GM12891 (cell line): ENCODE measurements at places on chromosomes 6 and 20.

- DNase-seq: no peak
Measured at GRCh38 chr6:15355683-15356099, 109.8 kb downstream of the JARID2 start.

DNA sequence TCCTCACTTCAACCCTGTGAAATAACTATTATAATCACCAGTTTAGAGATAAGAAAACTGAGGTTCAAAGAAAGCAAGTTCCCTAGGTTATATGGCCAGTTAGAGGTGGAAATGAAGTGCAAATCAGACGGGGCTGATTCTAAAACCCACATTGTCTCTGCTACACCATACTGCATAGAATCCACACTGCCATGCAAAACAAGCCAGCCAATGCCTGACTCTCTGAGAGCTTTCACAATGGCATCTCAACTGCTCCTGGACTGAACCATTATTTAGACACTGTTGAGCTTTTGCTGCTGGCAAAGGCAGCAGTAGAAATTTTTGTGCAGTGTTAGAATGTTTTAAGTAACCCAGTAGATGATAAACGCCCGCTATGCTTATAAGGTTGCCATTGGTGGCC, 195.2 kb upstream of the CNR1 start:
- no peak for DNase-seq

DNA sequence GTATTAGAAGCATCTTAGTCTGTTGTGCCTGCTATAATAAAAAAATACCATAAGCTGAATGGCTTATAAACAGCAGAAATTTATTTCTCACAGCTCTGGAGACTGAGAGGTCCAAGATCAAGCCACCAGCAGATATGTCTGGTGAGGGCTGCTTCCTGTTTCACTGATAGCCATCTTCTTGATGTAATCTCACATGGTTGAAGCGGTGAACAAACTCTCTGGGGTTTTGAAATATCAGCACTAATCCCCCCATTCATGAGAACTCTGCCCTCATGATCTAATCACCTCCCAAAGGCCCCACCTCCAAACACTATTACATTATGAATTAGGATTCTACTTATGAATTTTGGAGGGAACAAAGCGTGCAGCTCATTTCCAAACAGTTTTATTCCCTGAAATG, 11.6 kb upstream of the CLVS2 start:
- DNase-seq: no peak

DNA sequence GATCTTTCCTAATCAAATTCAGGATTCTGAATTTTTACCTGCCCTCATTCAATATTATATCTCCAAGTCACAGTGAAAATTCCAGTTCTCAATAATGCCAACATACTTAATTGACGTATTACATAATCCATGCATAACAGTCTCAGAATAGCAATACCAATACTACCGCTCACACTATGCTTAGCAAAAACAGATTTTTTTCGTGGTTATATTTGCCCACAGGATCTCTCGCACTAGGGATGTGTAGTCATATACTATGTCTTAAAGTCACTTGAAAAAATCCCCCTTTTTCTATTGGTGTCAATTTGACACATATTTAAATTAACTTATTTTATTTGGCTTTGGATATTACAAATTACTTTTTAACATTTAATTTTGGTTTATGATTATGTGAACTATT, 323.1 kb upstream of the SLC35B3 start:
- DNase-seq: no peak

DNA sequence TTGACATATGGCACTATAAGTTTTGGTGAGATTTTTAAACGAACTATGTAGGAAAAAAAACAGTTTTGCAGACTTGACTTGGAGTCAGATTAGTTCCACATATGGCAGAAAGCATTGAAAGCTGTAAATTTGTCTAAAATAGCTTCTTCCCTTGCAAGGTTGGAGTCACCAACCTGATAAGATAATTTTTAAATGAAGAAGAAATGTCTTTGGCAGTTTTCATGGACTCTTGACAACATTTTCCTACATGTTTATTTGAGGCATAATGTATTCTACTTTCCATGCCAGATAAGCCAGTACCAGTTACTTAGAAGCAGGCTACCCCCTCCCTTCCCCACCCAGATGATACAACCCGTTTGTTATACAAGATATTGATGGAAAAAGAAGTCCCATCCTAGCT, 5.2 kb downstream of the KLHL32 start:
- no peak for DNase-seq

DNA sequence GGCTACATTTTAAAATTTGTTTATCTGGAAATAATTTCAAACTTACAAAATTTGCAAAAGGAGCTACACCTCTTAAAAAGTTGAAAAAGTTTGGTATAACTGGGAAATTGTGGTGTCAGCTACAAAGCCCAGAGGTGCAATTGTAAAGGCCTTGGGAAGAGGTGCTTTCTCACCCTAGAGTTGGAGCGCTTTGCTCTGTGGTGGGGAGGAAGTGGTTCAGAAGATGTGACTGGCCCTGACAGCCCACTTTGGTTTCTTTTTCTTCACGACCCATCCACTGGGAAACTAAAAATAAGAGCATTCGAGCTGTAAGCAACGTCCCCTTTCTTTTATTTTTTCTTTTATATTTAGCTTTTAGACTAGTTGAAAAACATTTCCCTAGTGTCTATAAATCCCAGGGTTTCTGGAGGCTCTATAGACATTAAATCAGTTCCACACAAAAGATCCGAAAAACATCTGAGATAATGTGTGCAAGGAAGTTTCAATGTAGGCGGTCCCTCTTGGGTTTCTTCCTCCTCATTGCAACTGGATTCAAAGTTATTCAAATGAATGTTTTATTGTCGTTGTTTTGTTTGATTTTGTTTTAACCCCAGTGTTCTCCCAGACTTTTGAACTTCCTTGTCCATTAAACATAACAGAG, 397.8 kb downstream of the KIF16B start:
- no peak for DNase-seq

- DNase-seq: no peak
Measured at GRCh38 chr6:34473967-34474366, 8.1 kb downstream of the PACSIN1 start.

- DNase-seq: no peak
Measured at GRCh38 chr6:44004136-44004535, 123.1 kb downstream of the MRPL14 start.
